Posterior vena cava (tissue), 2 donors: ENCODE measurements at places on chromosomes 3 and 15. TPM values are rescaled to one million over a fixed set of nuclear protein-coding genes. Genes with fewer than 3 reads are reported as not detected.
A peak's percentile ranks its signal among the peaks of the same experiment; 100 is the strongest.

DNA sequence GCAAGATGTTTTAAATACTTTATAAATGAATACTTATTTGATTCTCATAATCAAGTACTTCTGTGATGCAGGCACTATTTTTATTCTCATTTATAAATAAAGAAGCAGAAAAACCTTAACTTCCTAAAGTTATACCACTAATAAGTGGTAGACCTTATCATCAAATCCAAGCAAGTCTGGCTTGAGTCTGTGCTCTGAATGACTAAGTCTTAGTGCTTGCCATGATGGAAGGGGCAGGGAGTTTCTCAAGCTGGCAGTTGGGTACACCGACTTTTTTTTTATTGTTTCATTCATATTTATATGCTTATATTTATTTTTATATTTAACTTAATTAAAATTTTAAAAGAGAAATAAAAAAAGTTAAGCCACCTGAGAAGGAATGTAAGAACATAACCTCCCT lies 23.6 kb downstream of the SLMAP start:
- DNase-seq, result no peak

DNA sequence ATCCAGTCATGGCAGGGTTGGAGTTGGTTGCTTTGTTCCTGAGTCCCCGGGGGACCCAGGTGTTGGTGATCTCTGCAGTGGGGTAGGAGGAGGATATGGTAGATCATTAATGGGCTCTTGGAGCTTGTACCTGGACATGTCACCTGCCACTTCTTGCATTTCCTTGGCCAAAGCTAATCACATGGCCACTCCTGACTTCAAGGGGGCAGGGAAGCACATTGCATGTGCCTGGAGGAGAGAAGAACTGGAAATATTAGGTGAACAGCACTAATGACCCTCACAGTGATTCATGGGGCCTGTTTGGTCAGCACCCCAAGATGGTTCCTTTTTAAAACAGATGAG lies 87.1 kb upstream of the MYZAP start:
- no peak for DNase-seq

RNF168 gene
- total RNA-seq, result 24.6 TPM

DNA sequence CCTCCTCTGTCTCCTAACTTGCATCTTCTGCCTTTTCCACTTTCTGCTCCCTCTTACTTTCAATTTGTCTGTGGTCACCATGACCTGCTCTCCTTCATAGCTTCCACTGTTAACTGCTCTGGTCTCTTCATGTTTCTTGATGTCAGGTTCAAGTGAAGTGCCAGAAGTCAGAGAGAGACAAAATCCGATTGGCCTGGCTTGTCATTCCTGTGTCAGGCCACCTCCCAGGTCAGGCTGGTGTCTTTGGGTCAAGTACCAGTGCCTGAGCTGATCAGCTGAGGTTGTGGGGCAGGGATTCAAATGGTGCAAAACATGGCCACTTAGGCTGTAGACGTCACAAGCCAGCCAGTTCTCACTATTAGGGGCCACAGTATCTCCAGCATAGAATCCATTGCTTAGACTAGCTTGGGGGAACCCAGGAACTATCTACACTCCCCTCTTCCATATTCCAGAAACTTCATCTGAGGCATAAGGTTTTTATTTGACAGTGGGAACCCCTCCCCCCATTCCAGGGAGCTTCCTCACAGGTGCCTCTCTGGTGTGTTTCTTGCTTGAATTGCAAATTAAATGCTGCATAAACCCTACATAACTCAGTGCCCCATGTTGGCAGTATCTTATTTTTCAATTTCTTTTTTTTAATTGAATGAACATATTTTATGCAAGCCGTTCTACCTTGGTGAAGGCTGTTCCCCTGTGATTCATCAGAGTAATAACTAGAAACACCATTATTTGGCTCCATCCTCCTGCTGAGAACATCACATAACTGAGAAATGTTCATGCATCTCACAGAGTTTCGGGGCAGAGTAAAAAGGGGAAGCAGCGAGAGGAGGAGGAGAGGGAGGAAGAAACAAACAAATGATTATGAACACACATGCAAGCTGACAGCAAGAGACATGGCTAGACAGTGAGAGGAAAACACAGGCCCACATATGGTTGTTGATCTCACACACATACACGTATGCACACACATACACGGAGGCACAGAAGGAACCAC lies 175.8 kb downstream of the TLE3 start:
- DNase-seq, result no peak

- peak; percentile 76 for DNase-seq
Observed at GRCh38 chr3:183491923-183492848, 63.3 kb downstream of the KLHL6 start.

DNA sequence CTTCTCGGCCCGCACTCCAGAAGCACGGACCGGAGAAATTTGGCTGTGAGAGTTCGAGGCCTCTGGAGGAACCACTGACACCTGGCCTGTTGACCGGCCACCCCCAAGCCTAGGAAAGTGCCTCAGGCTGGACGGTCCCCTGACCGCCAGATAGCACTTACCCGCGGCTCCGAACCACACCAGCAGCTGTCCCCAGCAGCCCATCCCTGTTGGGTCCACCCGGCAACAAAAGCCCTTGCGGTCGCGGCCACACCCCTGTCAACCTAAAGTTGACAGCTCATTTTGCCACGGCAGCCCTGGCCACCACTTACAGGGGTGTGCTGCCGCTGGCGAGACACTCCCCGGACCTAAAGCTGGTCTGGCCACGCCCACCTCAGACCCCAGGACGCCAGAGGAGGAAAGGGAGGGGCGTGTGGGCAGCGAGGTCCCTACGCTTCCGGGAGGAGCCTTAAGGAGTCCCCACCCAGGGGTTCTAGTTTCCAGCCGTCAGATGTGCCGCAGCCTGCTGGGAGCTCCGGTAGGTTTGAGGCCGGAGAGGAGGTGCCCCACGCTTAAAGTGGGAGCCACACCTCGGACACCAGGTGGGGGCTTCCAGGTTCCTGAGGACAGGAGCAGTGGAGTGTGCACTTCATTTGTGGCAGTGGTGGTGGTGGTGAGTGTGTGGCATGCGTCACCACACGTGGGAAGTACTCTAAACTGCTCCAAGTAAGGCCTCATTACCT lies at the start of gene LTK:
Gene LTK (minus strand): TSS at position 322 of the 722 bp plus-strand sequence. CDS start 118 bp downstream, at position 204.
- no peak for DNase-seq
